ENCODE measurements at places on chromosomes 4 and X. TPM values are rescaled to one million over a fixed set of nuclear protein-coding genes. Genes with fewer than 3 reads are reported as not detected.

DNA sequence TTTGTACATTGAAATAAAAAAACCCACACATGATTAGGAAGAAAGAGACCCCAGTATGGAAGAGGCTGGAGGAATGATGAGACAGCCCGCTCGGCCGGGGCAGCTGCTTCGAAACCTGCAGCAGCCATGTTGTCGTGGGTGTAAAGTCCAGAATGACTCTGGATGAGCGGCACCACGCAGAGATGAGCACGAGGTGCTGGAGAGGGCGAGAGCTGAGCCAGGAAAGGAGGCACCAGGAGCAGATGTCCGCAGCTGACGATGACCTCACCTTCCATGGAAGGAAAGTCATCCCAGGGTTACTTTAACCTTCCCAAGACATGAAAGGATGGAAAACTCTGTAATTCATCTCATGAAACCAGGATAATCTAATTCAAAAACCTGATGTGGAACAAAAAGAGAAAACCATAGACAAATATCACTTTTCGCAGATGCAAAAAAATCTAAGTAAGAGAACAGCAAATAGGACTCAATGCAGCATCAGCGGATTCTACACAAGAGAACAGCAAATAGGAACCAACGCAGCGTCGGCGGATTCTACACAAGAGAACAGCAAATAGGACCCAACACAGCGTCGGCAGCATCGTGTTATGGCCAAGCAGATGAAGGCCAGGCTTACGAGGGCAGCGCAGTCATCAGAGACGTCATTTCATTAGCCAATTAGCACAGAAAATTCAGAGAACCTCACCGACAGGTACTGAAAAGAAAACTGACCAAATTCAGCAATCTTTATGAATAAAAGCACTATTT is 25.9 kb upstream of the SPON2 start:
- DNase-seq, result no peak

DNA sequence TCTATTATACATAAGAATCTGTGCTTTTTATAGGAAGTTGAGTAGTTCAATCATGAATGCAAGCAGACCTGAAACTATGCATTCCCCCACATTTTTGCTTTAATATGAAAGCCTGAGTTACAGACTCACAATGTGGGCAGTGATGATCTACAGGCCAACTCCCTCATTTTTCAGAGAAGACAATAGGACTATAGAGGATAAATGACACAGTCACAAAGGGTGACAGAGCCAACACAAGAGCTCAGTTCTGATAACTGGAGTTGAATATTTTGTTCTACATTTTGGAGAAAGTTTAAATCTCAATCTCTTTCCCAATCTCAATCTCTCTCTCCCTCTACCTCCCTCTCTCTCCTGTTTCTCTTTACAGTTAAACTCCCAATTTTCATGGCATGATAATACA is 27.0 kb downstream of the MBNL3 start:
- DNase-seq, result no peak

- no peak for DNase-seq
Measured at GRCh38 chrX:47850901-47851300, 14.2 kb downstream of the ZNF81 start.

DNA sequence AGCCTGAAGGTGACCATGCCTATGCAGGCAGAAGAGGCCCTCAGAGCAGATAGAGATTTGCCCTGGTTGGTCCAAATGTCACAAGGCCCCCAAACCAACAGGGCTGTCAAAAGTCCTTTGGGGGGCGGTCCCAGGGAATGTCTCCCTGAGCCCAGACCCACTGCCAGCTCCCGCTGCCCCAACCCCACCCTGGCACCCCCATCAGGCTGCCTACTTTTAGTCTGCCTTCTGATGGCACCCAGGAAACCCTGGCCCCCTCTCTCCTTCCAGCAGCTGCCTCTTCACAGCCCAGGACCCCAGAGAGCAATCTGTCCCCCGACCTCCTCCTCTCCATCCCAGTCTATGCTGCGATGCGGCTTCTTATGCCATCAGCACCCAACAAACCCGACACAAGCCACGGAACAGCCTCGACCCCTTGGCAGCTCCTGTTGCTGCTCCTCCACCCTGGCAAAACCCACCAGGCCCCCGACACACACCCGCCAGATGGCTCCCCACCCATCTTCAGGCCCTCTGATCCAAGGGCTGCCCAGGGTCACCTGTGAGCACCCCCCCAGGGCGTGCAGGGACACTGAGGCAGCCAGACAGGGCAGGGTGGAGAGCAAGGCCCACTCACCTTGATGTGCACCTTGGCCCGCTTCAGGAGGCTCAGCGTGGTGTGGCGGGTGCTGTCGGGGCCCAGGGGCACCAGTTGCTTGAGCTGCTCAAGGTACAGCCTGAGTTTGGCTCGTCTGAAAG is 9.9 kb downstream of the MXD4 start:
- no peak for DNase-seq

GRCh38 chr4:84683064-84683850 is 100.3 kb downstream of the CDS1 start:
- DNase-seq, result no peak

- DNase-seq, result no peak
Measured at GRCh38 chr4:121129606-121130325, 34.4 kb downstream of the TNIP3 start.

- no peak for DNase-seq
Measured at GRCh38 chr4:83833920-83834319, 298.0 kb downstream of the GPAT3 start.

- no peak for DNase-seq
Measured at GRCh38 chr4:168648494-168648893, 151.6 kb downstream of the PALLD start.

GRCh38 chrX:101693476-101693875 is 33.8 kb upstream of the ARMCX2 start:
- no peak for DNase-seq

The TMEM187 gene
- 4.3 TPM for total RNA-seq

The SYNPO2 gene
- 0.85 TPM for total RNA-seq

The CSAG3 gene
- total RNA-seq, result not detected

The SLC49A3 gene
- 10.4 TPM for total RNA-seq

The RAI2 gene
- not detected for total RNA-seq

All from natural killer cell (primary cell).